ENCODE measurements at places on chromosomes 7 and 10.

- no peak for DNase-seq
Measured at GRCh38 chr10:103793920-103794883, 61.2 kb downstream of the SH3PXD2A start.

- no peak for DNase-seq
Measured at GRCh38 chr7:20269726-20270125, 52.5 kb upstream of the MACC1 start.

DNA sequence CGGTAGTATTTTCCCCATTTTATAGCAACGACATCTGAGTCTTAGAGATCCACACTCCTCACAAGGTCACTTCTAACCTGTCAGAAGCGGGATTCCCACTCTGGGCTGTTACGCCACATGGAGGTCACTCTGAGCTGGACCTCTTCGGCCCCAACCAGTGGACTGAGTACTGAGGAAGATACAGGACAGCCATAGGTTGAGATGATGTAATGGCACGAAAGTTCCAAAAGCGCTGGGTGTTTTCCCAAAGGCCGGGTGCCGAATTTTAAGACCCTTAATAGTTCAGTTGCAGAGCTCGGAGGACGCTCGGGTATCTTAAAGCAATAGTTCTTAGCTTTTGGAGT lies 699 bp downstream of the GHITM start:
- no peak for DNase-seq

DNA sequence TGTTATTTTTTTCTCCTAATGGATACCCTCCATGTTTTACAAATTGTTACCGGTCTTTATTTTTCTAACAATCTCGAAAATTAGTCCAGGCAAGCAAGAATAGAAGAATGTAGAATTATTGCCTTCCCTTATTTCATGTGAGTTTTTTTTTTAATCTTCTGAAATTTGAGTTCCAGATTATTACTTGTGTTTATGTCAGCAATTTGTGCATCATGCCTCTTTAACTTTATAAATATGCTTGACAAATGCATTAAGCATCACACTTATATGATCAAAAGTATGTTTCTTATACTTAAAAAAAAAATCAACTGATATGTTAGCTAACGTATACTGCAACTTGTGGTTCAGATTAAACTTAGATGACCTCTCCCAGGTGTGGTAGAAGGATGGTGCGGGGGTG lies 242.7 kb upstream of the VSTM2A start:
- no peak for DNase-seq

GRCh38 chr7:30200591-30200990 lies 65.8 kb downstream of the MTURN start:
- no peak for DNase-seq

GRCh38 chr10:62379394-62379793 lies 5.2 kb downstream of the ZNF365 start:
- DNase-seq: no peak

DNA sequence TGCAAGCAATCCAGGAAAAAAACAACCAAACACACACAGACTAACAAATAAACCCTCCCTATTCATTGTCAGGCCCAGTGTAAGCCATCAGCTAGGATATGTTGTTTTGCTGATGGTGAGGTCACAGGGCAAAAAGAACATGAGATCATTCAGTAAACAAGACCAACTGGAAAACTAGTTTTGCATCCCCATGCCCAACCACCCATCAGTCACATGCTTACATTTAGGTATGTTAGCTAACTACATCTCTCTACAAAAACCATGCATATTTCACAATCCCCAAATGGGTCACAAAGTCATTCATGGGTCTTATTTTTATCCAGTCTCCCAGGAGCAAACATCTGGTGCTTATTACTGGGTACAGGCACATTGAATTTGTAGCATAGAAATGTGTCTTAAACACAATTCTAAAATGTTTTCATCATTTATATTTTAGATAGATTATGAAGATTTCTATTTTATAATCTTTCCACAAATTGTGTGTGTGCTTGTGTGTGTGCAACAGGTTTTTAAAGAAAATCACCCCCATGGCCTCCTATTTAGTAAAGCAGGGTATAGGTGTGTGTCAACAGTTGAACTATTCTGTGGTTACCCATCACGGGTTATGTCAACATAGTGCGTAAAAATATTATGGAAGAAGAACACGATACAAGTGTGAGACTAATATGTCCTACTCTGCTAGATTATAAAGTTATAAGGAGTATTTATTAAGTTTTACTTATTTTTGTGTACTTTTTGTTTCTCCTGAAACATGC lies 103.8 kb upstream of the AKR1E2 start:
- DNase-seq: no peak

Measured in GF-D8 (cell line).